ENCODE measurements at places on chromosomes 6 and 20.

DNA sequence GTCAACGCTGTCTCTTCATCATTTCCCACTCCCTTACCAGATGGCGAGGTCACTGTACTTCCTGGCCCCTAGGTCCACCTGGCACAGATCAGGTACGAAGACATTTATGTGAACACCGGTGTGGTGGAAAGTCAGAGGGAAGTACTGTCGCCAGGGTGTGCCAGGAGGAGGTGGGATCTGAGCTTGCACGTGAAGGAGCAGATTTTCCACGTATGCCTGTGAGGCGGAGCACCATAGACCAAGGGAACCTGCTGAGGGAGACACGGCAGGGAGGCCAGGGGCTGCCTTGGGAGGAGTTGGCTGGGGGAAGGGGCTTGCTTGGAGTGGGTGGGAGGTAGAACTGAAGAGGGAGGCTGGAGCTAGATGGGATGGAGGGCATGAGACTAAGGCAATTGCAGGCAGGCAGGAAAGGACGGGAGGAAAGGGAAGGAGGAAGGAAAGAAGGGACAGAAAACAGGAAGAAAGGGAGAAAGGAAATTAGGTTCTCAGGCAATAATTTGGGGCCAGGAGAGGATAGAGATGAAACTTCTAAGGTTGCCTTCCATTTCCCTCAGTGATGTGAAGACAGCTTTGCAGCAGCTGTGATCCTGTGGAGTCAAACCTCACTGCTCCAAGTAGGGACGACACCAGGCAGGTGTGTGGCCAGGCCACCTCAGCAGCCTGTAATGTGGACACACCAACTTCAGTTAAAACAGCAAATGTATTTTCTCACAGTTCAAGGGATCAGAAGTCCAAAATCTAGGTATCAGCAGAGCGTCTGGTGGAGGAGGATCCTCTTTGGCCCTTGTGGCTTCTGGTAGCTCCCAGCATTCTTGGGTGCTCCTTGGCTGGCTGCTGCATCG lies 46.8 kb downstream of the CHMP4B start:
- no peak for DNase-seq

- no peak for DNase-seq
Measured at GRCh38 chr6:143958839-143959399, 49.1 kb downstream of the PLAGL1 start.

DNA sequence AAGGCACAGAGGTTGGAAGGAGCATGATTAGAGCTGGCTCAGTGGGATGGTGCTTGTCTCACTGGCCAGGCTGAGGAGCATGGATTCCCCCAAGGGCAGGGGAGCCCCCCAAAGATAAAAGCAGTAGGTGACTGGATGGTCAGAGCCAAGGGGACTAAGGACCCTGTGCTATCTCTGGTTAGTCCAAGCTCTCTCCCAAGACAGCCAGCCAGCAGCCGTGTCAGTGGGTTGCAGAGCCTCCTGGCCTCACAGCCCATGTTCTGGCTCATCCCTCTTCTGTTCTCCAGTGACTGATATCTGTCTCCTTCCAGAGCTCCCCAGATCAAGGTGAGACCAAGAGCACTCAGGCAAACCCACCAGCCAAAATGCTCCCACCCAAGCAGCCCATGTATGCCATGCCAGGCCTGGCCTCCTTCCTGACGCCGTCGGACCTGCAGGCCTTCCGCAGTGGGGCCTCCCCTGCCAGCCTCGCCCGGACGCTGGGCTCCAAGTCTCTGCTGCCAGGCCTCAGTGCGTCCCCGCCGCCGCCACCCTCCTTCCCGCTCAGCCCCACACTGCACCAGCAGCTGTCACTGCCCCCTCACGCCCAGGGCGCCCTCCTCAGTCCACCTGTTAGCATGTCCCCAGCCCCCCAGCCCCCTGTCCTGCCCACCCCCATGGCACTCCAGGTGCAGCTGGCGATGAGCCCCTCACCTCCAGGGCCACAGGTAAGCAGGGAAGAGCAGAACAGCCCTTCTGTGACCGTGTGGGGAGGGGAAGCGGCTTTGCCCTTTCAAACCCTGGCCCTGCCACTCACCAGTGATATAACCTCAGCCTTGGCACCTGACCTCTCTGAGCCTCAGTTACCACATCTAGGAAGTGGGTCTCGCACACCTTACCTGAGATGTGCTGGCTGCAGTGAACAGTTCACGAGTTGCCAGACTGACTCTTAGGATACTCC lies 121.3 kb downstream of the JPH2 start:
- DNase-seq: no peak

DNA sequence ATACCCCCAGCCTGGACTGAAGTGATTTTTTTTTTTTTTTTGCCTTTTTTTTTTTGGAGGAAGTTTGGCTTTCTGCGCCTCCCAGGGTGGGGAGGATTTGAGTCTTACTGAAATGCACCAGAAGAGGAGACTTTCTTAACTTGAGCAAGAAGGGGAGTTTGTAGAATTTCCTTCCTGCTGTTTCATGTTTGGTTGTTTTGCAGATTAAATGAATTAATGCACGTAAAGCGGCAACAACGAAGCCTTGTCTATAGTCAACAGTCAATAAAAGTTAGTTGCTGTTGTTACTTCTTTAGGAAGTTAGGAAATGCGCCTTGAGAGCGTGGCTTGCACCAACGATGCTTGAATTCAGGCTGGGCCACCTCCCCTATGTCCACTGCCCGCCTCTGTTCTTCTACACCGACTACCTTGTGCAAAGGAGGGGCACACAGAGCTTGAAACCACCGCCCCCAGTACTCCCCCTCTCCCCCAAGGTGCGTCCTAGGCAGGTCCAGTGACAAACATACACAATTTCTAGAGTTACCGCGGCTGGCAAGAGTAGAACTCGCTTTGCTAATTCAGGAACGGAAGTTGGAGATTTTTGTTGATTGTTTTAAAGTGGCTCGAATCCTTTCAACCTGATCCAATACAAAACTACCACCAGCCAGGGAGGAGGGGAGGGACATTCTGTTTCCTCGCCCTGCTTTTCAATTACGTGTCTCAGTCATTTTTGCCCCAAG lies 830 bp upstream of the CYP24A1 start:
- DNase-seq: no peak

GRCh38 chr20:23032056-23032749 lies 2.9 kb upstream of the SSTR4 start:
- DNase-seq: no peak

- DNase-seq: no peak
Measured at GRCh38 chr6:167330750-167331149, 5.9 kb downstream of the TTLL2 start.

DNA sequence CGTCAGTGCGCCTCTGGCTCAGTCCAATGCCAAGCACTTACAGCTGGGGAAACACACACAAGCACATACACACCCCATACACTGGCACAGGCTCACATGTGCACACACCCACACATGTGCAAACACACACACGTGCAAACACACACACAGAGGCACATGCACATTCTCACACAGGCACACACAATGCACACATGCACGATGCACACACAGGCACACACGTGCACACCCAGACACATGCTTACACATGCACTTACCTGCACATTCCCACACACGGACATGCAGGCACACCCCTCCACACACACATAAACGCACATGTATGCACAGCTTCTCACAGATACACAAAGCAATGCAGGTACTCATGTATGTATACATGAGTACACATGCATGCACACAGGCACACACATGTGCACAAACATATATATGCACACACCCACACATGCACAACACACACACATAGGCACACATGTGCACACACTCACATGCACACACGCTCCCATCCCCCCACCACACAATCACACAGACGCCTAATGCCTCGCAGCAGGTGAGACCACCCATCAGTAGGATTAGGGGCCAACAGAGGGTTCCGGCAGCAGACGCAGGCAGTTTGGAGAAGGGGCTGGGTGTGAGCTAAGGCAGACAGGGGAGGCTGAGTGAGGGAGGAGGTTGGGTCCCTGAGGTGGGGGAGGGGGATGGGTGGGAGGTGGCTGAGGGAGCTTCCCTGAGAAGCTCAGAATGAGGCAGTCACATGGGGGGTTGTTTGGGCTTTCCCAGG lies 71.2 kb upstream of the SLCO4A1 start:
- no peak for DNase-seq

- DNase-seq: no peak
Measured at GRCh38 chr6:31979238-31979898, 2.5 kb upstream of the C4A start.

DNA sequence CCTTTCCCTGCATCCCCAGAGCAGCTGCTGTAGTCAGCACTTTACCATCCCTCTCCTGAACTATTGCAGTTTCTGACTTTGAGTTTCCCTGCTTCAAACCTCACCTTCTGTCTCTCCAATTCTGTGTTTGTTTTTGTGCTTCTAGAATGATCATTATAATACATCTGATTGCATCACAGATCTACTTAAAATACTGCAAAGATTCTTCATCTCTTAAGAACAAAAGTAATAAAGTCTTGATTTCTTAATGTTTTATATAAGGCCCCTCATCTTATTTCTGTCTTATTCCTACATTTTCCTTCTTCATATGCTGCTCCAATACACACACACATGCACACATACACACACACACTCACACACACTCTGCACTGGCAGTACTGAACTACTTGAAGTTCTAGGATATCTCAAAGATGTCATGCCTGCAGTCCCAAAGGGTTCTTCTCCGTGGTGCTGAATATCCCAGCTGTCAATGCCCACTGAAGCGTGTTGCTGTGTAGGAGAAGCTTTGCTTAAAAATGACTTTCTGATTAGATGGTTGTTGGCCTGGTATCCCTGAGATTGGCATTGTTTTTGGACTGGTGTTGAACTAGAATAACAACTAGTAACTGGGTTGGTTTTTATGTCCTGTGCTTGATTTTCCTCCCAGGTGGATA lies 97.2 kb downstream of the MAP3K4 start:
- DNase-seq: no peak

GRCh38 chr20:35607003-35607735 lies 8.5 kb upstream of the SPAG4 start:
- no peak for DNase-seq

GRCh38 chr6:42263165-42263728 lies 45.6 kb upstream of the MRPS10 start:
- DNase-seq: no peak

DNA sequence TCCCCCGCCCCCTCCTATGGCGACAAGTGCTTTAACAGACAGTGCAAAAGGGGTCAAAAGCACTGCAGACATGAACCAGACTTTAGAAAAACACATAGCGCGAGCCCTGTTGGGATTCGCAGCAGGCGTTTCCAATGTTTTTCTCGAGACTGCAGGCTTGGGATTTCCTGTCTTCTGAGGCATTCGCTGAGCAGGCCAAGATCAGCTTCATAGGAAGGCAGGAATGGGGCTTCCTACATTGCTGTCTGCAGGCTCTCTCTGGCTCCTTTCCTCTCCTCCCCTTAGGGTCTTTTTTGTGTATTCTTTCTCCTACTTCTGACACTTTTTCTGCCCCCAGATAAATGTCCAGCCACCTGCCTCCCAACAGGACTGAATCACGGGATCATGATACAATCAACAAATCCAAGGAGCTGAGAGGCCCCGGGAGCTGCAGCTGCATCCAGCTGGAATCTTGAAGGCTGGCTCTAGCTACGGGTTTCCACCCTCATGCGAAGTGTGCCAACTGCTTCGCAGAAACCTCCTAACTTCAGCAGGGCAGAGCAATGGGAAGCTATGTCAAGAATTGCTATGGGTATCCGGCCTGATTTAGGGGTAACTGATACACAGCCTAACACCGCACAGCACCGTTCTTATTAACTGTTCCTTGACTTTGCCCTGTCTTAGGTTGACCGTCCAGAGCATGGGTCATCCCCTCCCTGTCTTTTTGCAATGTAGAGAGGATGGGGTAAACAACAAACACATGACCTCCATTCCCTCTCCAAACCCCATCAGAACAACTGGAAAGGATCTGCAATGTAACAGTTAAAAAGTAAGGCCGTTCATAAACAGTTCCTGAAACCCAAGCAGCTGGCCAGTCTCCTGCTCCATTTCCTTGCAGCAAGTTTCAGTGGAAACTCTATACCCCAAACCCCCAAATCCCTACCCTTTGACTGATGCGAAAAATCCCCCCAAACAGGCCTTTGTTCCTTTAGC lies 31.5 kb downstream of the SNX5 start:
- no peak for DNase-seq

DNA sequence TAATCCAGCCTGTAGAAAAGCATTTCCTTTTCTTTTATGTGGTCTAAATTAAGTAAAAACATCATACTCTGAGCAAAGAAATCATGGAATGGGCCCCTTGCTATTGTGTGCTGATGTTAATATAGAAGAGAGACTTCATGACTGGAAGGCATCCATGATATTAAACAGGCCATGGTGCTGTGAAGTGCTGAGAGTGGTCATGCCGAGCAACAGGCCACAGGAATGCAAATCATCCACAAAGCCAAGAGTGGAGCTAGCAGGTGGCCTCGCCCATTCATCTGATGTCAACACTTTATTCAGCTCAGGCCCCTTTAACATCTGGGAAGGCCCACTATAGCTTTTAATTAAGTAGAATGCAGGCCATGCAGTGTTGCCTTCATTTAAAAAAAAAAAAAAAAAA lies 115.2 kb upstream of the HMGCLL1 start:
- DNase-seq: peak; percentile 28

DNA sequence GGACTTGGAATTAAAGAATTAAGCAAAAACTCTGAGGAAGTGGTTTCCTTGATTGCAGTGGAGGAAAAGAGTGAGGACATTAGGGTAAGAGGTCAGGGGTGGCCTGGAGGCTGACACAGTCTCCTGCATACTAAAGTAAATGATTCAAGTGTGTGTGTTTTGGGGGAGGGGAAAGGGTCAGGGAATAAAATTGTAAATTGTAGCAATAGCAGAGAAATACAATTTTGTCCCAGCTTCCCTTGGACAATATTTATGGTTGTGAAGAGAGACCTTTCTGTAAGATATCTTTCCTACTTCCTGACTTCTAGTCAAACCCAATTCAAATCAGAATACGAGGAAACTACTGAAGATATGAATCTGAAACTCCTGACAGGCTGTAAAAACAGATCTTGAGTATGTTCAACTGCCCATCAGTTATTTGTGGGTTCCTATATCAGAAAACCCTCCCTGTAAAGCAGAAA lies 143.4 kb upstream of the HMGN3 start:
- DNase-seq: no peak

DNA sequence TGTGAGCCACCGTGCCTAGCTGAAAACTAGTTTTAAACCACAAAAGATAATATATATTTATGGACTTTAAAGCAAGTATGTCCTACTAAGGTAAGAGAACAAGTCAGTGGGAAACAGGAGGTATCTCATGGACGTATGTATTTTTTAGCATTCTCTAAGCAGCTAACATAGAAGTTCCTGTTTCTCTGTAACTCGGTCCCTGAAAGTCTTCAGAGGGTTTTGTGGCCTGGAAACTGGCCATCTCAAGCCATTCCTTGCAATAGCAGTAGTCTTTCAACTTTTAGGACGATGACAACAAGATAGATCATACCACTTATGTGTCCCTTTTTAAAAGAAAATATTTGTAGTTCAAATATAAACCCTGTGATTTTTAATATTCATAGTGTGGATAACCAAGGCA lies 95.6 kb upstream of the RALGAPA2 start:
- DNase-seq: no peak

GRCh38 chr20:555976-556385 lies 12.4 kb upstream of the CSNK2A1 start:
- no peak for DNase-seq

All from BJ (cell line).